Bladder microvascular endothelial cell (primary cell): ENCODE measurements at places on chromosomes 5 and 9. TPM values are rescaled to one million over a fixed set of nuclear protein-coding genes. Genes with fewer than 3 reads are reported as not detected.

TGFBI gene
- 5.2 and 12.8 TPM in 2 replicates for total RNA-seq

PFN3 gene
- not detected in 2 replicates for total RNA-seq

CCL27 gene
- 0.16 TPM in 1 of 2 replicates, not detected in the other for total RNA-seq

PRR16 gene
- not detected in 2 replicates for total RNA-seq

ECSCR gene
- 281 and 350 TPM in 2 replicates for total RNA-seq

GFI1B gene
- not detected in 2 replicates for total RNA-seq

PCDHGB7 gene
- 3.2 and 12.3 TPM in 2 replicates for total RNA-seq

CCDC192 gene
- total RNA-seq = not detected in 2 replicates

QRFP gene
- not detected in 2 replicates for total RNA-seq

SLC24A2 gene
- not detected in 2 replicates for total RNA-seq

FOXD4L5 gene
- total RNA-seq = under 0.01 and 0.06 TPM in 2 replicates
